ENCODE measurements at places on chromosomes 11 and 22.

- no peak overlapping the region for H3K4me3 ChIP-seq
- no peak overlapping the region for H3K27ac ChIP-seq
- H3K4me1 ChIP-seq = peaks cover 5% of the 10 kb centered on the region
- no peak for ATAC-seq
- H3K36me3 ChIP-seq = no peaks in the 10 kb centered on the region
- peaks cover 43% of the 10 kb centered on the region for H3K27me3 ChIP-seq
These were observed 15.3 kb downstream of the TMPRSS6 start for GRCh38 chr22:37094239-37094638.

- H3K27ac ChIP-seq = peak overlapping the region; percentile 55
- H3K36me3 ChIP-seq = no peaks in the 10 kb centered on the region
- H3K27me3 ChIP-seq = no peaks in the 10 kb centered on the region
- ATAC-seq = peak; percentile 60
These were observed 437.8 kb upstream of the CCDC90B start for GRCh38 chr11:83723999-83724398.

DNA sequence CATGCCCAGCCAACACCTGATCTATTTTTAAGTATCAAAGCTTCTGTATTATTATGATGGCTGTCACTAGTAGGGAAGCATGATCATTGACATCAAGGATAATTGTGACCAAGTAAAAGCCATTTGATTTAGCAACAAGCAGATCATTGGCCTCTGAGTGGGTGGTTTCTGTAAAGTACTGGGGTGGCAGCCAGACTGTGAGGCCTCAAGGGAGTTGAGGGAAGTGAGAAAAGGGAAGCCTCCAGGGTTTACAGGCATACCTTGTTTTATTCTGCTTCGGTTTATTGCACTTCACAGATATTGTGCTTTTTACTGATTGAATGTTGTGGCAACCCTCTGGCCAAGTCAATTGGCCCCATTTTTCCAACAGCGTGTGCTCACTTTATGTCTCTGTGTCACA lies 60.1 kb downstream of the PRR5L start:
- peak; percentile 95 for ATAC-seq
- H3K4me3 ChIP-seq = peak overlapping the region; percentile 28
- peaks cover 75% of the 10 kb centered on the region for H3K4me1 ChIP-seq

DNA sequence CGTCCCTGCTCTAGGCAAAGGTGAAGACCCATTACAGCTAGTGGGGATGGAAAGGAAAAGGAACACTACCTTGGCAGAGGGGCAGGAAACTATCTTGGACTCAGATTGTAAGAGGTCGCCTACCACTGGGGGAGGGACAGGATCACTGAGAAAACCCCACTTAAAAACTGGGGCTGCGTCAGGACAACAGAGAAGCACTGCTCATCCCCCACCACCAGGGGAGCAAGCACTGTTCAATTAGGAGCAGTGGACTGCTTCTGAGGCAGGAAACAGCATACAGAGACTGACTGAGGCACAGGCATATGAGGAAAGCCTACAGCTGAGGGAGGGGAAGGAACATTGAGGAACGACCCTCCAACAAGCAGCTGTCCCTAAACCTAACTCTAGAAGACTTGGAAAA lies 20.8 kb upstream of the DLAT start:
- peaks cover 21% of the 10 kb centered on the region for H3K27me3 ChIP-seq
- peak; percentile 87 for ATAC-seq
- H3K4me3 ChIP-seq = no peak overlapping the region
- H3K36me3 ChIP-seq = no peaks in the 10 kb centered on the region
- no peak overlapping the region for H3K27ac ChIP-seq
- peaks cover 7% of the 10 kb centered on the region for H3K4me1 ChIP-seq

- H3K4me1 ChIP-seq = no peaks in the 10 kb centered on the region
- peaks cover 17% of the 10 kb centered on the region for H3K36me3 ChIP-seq
- no peak overlapping the region for H3K4me3 ChIP-seq
- H3K27ac ChIP-seq = no peak overlapping the region
- no peaks in the 10 kb centered on the region for H3K27me3 ChIP-seq
These were observed 11.0 kb upstream of the MED17 start for GRCh38 chr11:93773045-93773477.

DNA sequence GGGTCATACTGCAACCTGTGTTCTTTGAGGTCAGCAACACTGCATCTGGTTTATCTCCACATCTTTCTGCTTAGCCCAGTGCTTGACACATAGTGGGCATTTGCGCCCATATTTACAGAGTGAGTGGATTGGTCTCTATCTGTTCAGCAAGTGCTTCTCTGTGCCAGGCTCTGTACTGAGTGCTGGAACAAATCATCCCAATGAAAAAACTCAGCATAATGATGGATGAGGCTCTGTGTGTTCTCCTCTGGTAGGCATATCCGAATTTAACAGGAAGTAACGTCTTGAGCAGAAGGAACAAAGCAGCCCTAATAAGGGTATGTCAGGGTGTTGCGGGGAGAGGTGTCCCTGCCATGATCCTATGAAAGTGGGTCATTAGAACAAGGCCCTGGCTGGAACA lies 46.0 kb downstream of the MCM5 start:
- ATAC-seq = no peak
- peaks cover 59% of the 10 kb centered on the region for H3K36me3 ChIP-seq
- peaks cover 11% of the 10 kb centered on the region for H3K4me1 ChIP-seq
- no peaks in the 10 kb centered on the region for H3K27me3 ChIP-seq

- no peak overlapping the region for H3K27ac ChIP-seq
- ATAC-seq = no peak
- no peak overlapping the region for H3K4me3 ChIP-seq
These were observed 100.3 kb downstream of the CCDC83 start for GRCh38 chr11:85955531-85955930.

DNA sequence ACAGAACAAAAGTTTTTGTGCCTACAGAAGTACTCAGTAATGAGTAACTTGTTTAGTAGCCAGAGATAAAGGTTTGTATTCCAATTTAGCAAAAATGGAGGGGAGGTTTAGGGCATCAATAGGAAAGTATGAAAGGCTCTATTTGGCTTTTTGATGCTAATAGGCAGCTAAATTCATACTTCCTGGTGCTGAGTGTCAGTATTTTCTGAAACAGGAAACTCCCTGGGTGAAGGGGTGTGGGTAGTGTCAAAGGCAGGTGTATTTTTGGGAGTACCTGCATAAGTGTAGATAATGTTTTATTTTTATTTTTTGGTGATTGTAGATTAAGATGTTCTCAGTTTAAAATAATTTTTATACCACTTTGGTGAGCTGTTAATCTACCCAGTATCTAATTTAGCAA lies 29.3 kb upstream of the MMP7 start:
- no peaks in the 10 kb centered on the region for H3K36me3 ChIP-seq
- peaks cover 54% of the 10 kb centered on the region for H3K4me1 ChIP-seq
- no peaks in the 10 kb centered on the region for H3K27me3 ChIP-seq
- no peak overlapping the region for H3K4me3 ChIP-seq
- peak overlapping the region; percentile 26 for H3K27ac ChIP-seq

DNA sequence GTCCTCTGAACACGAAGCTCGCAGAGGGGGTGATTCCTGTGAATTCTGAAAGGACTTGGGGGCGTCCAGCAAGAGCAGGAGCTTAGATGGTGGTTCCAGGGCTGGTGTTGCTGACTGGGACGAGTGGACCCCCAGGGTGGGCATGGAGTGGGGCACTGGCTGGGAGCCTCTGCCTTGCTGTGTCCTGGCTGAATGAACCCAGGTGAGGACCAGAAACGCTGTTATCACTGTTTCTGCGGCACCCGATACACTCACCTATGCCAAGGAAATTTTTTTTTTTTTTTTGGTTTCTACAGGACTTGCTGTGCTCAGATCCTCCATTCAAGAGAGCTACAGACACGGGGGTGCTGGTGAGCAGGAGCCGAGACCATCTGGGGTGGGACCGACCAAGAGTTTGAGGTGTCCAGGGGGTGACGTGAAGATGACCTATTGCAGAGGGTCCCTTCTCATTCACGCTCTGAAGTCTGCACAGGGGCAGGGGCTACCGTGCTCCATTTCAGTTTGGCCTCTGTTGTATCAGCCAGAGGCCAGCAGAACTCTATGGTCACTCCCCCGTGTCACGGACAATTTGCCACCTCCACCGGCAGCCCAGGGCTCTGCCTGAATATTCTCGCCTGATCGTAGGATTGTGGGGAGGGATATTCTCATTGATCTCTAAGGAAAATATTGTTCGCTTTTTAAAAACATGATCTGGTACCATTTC lies 3.6 kb downstream of the SMIM38 start:
- no peak for ATAC-seq
- H3K27me3 ChIP-seq = no peaks in the 10 kb centered on the region
- no peak overlapping the region for H3K27ac ChIP-seq
- peaks cover 40% of the 10 kb centered on the region for H3K36me3 ChIP-seq
- no peak overlapping the region for H3K4me3 ChIP-seq

- ATAC-seq = no peak
- peaks cover 5% of the 10 kb centered on the region for H3K4me1 ChIP-seq
- H3K27me3 ChIP-seq = no peaks in the 10 kb centered on the region
- no peak overlapping the region for H3K4me3 ChIP-seq
- H3K36me3 ChIP-seq = peaks cover 36% of the 10 kb centered on the region
These were observed 9.7 kb downstream of the IMMP1L start for GRCh38 chr11:31499576-31500178.

DNA sequence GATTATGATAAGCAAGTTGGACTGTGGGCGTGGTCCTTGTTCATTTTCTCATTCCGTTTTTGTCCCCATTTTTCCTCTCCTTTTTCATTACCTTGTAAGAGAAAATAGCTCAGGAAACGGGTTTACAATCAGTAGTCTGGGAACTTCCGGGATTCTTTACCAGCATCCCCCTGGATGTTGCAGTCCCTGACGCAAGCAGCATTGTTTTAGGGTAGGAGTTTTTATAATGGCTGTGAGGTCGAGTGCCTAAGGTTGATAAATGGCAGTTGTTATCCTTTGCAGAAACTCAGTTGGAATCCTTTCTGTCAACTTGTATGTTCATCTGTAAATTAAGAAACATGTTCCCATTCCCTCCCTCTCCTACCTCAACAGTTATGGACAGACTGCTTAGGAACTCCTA lies 68.3 kb downstream of the ARHGEF12 start:
- H3K27me3 ChIP-seq = no peaks in the 10 kb centered on the region
- no peak overlapping the region for H3K27ac ChIP-seq

GRCh38 chr22:16866167-16866566 lies 41.0 kb upstream of the XKR3 start:
- H3K27ac ChIP-seq = no peak overlapping the region
- H3K4me3 ChIP-seq = no peak overlapping the region
- H3K36me3 ChIP-seq = no peaks in the 10 kb centered on the region
- no peak for ATAC-seq
- no peaks in the 10 kb centered on the region for H3K4me1 ChIP-seq

DNA sequence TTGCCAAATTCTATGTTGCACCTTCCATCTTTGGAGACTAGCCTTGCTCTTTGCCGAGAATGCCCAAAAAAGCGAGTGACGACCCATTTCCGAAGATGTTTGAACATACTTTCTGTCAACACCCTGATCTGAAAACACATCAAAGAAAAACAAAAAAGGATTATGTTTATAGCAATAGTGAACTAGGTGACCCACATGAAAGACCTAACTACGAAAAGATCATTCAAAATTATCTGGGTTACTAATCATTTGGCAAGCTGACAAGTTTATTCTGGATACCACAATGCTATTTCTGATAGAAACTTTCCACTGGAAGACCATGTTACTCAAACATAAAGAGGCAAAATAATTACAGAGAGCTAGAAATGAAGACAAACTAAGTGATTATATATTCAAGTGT lies 27.0 kb downstream of the KCNJ1 start:
- no peak overlapping the region for H3K4me3 ChIP-seq
- no peaks in the 10 kb centered on the region for H3K27me3 ChIP-seq
- no peak for ATAC-seq
- no peak overlapping the region for H3K27ac ChIP-seq
- peaks cover 77% of the 10 kb centered on the region for H3K4me1 ChIP-seq
- H3K36me3 ChIP-seq = peaks cover 5% of the 10 kb centered on the region

DNA sequence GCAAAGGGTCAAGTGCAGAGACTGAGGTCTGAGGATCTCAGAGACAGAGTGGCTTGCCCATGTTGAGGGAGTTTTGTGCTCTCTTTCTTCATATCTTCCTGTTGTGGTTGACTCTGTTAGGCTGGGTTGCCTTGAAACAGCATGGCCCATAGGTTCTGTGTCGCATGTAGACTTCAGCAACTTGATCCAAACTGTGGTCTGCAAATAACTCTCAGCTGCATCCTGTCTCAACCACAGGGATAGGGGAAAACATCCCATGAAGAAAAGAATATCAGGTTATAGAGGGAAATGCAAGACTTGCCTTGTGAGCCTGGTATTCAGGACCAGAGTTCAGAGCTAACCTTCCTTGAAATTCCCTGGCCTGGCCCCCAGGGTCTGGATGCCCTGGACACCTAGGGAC lies 69.4 kb downstream of the FLI1 start:
- no peak overlapping the region for H3K27ac ChIP-seq
- no peak overlapping the region for H3K4me3 ChIP-seq
- peaks cover 33% of the 10 kb centered on the region for H3K4me1 ChIP-seq
- H3K27me3 ChIP-seq = no peaks in the 10 kb centered on the region
- H3K36me3 ChIP-seq = peaks cover 71% of the 10 kb centered on the region

DNA sequence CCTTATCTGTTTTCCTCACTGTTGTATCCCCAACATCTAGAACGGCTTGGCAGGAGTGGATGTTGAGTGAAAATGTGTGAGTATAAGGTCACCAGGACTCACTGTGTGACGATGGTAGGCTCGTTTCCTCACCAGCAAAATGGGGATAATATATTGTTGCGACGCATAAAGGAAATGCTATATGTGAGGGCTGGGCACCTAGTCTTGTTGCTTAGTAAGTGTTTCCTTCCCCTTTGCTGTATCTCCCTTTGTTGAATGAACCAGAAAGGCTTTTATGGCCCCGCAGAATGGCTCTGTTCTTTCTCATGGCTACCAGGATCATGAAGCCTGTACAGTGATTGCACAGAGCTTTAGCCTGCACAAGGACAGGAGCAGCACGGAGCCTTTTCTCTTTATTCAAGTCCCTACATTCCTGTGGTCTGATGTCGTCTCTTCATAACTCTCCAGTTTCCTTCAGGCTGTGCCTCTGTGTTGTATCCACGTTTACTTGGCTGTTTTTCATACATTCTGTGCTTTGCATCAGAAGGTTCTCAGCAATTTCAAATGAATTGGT lies 5.4 kb downstream of the TNRC6B start:
- H3K27ac ChIP-seq = peak overlapping the region; percentile 69
- H3K36me3 ChIP-seq = peaks cover 20% of the 10 kb centered on the region
- no peak for ATAC-seq
- peak overlapping the region; percentile 13 for H3K4me3 ChIP-seq

- H3K36me3 ChIP-seq = no peaks in the 10 kb centered on the region
- peak; percentile 70 for ATAC-seq
- no peak overlapping the region for H3K27ac ChIP-seq
- H3K4me1 ChIP-seq = peaks cover 6% of the 10 kb centered on the region
These were observed 51.9 kb upstream of the CLMP start for GRCh38 chr11:123246749-123247495.
